Muscle of back (tissue), 13 donors: ENCODE measurements at places on chromosomes 2 and 18.

GRCh38 chr18:78169174-78169864 lies 810.3 kb upstream of the SALL3 start:
- DNase-seq: no peak

DNA sequence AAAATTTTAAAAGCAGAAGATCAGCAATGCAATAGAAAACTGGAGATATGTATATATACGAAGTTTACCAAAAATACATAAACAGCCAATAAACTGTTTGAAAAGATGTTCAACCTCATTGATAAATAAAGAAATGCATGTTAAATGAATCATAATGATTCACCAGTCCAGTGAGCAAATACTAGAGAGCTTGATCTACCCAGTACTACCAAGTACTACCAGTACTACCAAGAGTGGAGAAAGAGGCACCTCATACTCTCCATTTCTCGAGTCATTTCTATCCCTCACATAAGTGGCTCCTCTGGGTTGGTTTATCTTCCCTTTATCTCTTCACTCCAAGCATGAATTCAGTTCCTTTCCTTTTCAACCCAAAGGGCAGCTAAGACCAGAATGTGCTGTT lies 138.9 kb downstream of the MREG start:
- no peak for DNase-seq

DNA sequence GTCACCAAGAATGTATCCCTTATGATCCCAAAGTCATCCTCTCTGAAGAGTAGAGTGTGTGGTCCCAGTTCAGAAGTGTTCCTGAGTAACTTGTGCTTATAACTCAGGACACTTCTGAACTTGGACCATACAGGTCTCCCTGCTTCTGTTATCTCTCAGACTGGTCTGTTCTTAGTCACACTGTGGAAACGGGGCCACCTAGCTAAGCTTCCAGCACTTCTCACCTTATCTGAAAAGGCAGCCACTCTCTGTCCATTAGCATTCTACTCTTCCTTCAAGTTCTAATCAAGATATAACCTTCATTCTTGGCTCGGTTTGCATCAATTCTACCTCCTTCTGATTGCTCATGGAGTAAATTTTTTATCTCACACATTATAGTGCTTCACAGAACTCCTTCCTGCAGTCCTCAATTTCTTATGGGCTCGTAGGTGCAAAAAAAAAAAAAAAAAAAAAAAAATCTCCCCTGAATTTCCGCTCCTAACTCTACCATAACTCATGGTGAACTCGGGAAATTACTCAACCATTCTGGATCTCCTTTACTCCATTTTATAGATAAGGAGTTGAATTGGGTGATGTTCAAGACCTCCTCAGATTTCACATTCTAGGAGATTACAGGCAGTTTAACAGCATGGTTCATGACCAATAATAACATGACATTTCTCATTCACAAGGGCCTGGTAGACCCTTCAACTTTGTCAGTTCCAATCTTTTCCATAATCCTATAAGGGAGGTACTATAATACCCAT lies 108.4 kb downstream of the TACR1 start:
- DNase-seq: no peak

DNA sequence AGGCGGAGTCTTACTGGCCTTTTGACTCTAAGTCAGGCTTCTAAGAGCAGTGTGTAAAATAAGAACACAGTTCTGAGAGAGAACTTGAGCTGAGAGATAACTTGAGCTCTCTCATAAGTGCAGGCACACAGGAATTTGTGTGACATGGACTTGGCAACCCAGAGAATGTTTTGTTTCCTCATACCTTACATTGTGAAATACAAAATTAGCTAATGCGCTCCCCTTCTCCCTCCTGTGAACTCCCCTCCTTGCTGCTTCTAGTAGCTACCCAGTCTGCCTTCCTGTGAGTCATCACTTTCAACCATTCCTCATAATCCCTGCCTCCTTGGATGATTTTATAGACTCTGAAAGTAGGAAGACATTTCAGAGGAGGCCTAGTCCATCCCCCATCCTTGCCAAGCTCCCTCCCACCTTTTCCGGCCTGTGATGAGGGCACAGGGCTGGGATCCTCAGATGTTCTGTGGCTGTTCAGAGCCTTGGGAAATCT lies 22.6 kb downstream of the FER1L5 start:
- no peak for DNase-seq

GRCh38 chr2:144364944-144365738 lies 154.8 kb downstream of the ZEB2 start:
- no peak for DNase-seq

- no peak for DNase-seq
These were observed 30.5 kb upstream of the IMPA2 start for GRCh38 chr18:11950824-11951223.

DNA sequence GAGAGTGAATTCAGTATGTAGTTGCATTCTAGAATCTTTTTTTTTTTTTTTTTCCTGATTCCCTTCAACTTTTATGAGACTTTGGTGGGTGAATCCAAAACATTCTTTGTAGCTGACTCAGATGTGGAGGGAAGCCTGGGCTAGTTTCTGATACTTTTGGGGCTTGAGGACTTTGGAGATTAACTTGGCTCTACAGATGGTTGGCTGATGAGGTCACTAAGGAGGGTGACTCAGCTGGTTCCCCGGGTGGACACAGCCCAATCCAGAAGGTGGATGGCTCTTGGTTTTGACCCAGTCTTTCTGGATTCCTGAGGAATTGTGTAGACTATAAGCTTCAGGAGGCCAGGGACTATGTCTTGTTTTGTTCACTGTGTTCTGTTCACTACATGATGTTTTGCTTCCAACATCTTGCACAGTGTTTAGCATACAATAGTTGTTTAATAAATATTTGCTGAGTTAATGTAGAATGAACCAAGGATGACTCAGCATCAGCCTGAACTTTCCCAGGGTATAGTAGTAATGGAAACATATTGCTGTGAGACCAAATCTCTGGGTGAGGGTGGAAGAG lies 30.5 kb downstream of the LAMA3 start:
- peak; percentile 29 for DNase-seq
